ENCODE measurements at places on chromosomes 6 and 20.

- no peak for DNase-seq
These were observed at the start of gene SIM1 for GRCh38 chr6:100464903-100465700. SIM1 (minus strand) TSS chr6:100464921; CDS start chr6:100463468, 1,453 bp downstream.

DNA sequence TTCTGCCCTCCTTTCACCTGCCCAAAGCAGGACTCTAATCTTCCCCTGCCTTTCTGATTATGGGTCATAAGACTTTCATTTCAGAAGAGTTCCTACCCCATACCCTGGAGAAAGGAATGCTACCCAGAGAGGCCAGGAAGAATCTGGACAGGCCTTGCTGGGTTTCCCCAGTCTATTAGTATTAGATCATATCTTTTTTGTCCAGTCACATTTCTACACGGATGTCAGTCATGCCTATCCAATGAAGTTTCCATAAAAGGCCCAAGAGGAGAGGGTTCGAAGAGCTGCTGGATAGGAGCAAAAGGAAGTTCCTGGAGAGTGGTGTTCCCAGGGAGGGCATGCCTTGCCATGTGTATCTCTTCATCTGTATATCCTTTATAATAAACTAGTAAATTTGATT lies 3.2 kb downstream of the POLH start:
- no peak for DNase-seq

DNA sequence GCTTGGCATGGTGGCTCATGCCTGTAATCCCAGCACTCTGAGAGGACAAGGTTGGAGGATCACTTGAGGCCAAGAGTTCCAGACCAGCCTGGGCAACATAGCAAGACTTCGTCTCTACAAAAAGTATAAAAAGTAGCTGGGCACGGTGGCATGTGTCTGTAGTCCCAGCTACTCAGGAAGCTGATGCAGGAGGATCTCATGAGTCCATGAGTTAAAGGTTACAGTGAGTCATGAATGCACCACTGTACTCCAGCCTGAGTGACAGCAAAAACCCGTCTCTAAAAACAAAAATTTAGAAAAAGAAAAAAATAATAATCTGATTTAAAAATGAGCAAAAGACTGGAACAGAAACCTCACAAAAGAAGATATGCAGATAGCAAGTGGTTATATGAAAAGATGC lies 279.7 kb downstream of the RNGTT start:
- no peak for DNase-seq

- DNase-seq, result no peak
These were observed 106.8 kb upstream of the AFDN start for GRCh38 chr6:167719920-167720319.

DNA sequence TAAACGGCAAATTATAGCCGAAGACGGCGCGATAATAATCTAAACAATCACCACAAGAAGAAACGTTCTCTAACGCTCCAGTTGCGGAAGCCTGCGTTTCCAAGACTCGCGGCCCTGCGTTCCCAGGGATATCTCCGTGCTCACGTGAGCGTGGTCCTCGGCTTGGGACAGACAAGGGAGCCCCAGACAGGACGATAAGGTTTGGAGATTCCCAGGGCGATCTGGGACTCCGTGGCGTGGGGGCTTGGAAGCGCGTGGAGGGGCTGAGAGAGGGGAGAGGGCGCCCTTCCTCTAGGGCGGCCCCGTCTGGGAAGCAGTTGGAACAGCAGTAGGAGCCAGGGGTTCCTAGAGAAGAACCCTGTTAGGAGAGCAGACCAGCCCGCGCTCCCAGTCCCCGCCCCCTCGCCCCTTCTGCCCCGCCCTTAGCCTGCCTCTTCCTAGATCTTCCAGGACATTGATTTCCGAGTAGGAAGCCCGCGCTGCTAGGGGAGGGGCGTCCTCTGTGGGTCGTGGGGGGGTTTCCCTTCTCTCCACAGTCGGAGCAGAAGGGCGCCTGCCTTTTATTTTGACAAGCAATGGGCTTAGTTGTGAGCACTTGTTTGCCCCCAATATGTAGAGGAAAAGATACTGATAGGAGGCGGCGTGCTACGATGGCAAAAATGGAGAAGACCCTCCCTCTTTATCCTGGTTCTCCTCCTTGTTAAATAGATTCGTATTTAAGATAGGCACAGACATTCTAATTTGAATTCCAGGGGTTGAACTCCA lies 10.6 kb downstream of the NRN1 start:
- DNase-seq, result no peak

DNA sequence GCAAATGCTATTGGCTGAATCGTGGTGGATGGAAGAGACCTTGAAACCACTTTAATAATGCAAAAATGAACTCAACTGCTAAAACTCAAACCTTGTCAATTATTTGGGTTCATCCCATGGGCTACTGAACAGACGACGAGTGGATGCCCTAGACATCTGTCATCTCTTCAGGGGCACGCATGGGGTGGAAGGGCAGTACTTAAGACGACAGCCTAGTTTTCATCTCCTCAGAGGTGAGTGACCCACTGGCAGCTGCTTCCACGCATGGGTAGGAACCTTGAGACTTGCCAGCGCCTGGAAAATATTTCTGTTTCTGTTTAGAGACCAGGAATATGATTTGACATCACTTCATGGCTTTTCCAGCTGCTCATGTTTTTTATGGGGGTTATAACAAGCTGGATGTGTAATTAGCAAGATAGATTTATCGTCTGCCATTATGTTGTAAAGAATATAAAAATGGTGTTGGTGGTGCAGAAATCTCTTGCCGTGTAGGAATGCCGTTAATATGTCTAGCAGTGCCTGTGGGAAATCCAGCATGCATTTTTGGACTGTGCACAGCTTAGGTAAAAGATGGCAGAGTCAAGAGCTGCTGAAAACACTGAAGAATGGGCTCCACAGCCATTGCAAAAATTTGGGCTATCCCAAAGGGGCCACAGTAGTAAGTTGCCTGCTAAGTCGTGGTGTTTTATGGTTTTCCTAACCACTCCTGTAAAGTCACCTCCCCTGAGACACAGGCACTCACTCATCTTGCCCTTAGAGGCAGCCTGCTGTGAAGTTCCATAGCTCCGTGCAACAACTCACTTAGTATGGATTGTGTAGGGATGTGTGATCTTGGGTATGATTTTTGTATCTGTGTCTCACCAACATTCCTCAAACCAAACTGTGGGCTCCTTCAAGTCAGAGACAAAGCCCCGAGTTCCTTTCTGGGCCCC lies 203.3 kb downstream of the EYA2 start:
- DNase-seq, result no peak

GRCh38 chr20:2874456-2874855 lies 1.2 kb downstream of the PTPRA start:
- DNase-seq, result no peak

- no peak for DNase-seq
These were observed 65.5 kb downstream of the NRN1 start for GRCh38 chr6:5941188-5941587.

DNA sequence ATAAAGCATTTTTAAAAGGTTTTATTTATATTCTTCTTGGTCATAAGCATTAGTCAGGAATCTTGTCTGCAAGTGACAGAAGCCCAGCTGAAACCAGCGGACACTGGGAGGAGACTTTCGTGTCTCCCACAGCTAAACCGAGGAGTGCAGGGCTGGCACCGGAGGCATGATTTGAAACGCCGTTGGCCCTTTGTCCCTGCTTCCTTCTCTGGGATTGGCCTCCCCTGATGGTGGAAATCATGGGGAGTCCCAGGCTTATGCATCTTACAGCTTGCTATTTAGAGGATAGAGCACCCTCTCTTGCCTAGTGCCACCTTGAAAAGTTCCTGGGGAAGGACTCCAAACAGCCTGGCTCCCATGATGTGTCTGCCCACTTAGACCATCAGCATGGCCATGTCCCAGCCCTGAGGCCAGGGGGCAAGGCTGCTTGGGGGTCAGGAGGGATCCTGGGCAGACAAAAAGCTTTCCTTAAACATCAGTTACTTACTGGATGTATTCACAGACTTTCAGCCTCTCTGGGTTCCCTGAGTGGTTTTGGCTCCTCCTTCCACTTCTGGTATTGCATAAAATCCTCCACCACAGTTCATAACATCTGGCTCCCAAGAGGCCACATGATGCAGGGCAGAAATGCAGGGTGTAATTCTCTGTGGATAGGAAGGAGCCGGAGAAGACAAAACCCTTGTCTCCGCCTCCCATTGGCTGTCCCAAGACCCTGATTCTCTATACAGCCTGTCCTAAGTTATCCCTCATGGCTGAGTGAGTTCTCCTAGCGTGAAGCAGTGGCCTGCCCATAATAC lies 49.3 kb upstream of the INSM1 start:
- DNase-seq, result no peak

DNA sequence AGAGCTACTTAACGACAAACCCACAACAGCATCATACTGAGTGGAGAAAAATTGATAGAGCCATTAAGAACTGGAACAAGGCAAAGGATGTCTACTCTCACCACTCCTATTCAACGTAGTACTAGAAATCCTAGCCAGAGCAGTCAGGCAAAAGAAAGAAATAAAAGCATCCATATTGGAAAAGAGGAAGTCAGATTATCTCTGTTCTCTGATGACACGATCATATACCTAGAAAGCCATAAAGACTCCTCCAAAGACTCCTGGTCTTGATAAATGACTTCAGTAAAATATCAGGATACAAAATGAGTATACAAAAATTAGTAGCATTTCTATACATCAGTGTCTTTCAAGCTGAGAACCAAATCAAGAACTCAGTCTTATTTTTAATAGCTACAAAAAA lies 17.0 kb upstream of the FHL5 start:
- DNase-seq, result no peak

GRCh38 chr6:50681213-50681824 lies 32.0 kb upstream of the TFAP2D start:
- no peak for DNase-seq

DNA sequence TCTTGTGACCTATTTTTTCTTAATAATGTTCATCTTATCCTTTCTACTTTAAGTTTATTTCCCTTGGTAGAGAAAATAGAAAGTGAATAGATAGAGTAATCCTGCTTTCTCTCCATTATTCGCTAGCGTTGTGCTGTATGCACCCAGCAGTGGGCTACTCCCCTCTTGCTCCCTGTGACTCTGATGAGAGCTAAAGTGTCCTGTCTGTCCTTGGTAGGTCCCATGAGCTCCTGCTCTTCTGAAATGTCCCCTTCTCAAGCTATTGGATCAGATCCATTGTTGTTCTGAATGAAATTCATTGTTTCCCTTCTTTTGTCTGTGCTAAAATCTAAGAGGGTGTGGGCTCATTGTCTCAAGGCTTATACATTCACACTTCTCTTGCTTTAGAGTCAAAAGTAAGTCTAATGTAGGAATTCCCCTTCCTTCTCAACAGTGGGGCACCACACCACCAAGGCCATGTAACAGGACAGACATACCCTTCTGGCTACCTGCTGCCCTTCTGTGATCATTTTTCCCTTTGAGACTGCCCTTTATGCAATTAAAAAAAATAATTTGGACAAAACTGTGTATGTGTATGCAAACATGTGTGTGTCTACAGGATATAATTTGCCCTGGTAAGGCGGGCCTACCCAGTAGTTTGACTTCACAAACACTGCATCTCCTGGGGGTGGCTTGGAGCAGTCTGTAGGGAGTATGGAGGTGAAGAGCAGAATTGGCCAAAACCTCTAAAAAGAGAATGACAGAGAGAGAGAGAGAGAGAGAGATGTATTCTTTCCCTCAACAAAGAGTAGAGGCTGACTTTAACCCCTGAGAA lies 167.0 kb upstream of the MYLIP start:
- no peak for DNase-seq

DNA sequence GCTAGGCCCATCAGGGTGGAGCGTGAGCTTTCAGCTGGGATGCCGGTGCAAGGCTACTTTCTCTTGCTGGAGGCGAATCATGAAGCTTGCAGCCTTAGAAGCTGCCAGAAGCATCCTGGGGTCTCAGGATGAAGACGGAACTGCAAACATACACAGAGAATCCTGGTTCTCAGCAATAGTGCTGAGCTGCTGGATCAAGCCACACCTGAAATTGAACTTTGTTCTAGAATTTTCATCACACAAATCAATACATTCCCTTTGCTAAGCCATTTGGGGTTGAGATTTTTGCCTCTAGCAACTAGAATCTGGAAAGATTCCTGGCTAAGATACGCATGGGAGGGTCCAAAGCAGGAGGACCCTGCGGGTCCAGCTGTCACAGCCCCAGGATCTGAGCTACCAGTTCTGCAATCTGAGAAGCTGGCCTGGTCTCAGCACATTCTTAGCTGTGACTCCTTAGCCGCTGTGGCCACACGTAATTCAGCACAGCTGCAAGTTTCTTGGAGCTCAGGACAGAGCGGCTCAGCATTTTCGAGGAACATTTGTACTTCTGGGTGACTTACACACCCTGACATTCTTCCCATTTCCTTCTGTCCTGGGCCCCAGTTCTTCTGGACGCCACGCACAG lies 6.6 kb upstream of the ARFGAP1 start:
- DNase-seq, result no peak

DNA sequence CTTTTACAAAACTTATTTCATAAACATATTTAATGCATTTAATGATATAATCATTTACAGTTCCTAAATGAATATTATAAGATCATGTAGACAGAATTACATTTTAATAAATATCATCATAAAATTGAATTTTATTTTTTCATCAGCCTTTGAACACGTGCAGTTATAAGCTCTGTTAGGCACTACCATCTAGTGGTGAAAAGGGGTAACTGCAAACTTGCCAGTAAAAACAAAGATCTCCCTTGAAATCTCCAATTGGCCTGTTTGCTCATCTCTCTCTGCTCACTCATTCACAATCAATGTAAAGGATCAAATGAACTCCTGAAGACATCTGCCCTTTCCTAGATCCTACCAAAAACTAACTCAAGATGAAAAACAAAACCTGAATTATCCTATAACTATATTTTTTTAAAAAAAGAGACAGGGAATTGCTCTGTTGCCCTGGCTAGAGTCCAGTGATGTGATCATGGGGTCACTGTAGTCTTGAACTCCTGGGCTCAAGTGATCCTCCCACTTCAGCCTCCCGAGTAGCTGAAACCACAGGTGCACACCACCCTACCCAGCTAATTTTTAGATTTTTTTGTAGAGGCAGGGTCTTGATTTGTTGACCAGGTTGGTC lies 31.7 kb downstream of the SAMHD1 start:
- DNase-seq, result peak; percentile 74

DNA sequence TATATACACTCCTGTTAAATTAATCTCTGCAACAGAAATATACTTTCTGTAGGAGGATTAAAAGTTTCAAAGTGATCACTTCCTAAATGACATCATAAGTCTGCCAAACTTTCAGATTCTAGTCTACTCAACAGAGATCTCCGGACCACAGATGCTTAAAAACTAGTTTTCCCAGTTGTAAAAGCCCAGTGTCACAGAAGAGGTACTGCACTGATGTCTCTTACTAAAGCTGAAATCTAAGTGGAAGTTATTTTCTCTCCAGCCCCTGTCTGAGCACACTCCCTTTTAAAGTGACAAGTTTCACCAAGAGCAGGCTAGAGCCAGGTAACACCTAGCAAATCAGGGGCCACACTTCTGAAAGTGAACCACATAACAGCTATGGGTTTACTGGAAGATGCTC lies 71.6 kb upstream of the DST start:
- no peak for DNase-seq

DNA sequence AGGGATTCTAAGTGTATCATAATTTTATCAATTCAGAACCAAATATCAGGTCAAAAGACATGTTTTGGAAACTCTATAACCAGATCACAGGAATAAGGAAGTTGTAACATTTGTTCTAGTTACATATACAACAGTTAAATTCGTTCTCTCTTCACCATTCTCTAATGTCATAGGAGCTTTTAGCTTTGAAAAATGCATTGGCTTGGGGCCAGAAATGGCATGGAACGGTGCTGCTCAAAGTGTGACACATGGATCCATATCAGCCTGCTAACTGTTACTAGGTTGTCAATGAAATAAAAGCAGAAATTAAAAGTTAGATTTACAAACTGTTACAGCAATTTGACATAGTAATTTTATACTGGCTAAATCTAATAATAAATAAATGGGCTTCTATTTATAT lies 120.3 kb downstream of the LCA5 start:
- DNase-seq, result no peak

GRCh38 chr6:33073431-33073871 lies at the start of gene HLA-DPA1:
HLA-DPA1 (minus strand) TSS chr6:33073649.
- peak; percentile 71 for DNase-seq

Data from CD4-positive, alpha-beta T cell treated with Interleukin-12 subunit alpha and Interleukin-12 subunit beta, for 1 hour (primary cell).